ENCODE measurements at places on chromosomes 2 and 18.

GRCh38 chr2:53576166-53576565 lies 191.4 kb upstream of the CHAC2 start:
- DNase-seq: no peak

- DNase-seq: no peak
Observed at GRCh38 chr2:235860111-235860510, 308.1 kb downstream of the GBX2 start.

DNA sequence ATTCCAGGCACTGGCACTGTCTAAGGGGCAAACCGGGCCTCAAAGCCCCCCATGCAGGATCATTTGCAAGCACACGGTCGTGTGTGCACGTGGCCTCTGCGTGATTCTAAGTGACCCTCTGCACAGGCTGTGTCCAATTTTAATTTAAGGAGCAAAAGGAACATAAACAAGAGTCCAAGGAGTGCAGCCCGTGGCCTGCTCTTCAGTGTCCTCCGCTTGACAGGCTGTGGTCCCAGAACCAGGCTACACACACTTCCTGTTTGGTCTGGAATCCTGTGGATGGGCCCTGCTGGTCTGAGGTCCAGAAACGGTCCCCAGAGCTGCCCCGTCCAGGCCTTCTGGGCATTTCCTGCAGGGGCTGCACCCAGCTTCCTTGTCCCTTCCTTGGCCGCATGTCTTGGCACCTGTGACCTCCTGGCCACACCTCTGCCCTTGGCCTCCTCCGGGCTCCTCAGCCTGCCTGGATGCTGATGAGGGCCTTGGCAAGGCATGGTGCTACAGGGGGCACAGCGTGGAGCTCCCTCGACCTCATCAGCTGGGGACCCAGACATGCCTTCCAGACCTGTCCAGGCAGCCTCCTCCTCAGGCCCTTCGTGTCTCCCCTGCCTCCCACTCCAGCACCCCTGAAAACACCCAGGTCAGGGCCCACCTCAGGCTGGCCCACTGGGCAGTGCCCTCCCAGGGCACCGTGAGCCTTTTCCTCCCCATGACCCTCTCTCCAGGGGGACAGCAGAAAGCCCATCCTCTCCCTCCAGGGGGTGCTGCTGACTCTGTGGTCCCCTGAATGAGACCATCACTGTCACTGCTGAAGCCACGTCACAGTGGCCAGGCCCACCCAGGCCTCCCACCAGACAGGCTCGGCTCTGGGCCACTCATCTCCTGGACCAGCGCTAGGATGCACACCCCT lies 136.4 kb upstream of the GPC1 start:
- DNase-seq: no peak

DNA sequence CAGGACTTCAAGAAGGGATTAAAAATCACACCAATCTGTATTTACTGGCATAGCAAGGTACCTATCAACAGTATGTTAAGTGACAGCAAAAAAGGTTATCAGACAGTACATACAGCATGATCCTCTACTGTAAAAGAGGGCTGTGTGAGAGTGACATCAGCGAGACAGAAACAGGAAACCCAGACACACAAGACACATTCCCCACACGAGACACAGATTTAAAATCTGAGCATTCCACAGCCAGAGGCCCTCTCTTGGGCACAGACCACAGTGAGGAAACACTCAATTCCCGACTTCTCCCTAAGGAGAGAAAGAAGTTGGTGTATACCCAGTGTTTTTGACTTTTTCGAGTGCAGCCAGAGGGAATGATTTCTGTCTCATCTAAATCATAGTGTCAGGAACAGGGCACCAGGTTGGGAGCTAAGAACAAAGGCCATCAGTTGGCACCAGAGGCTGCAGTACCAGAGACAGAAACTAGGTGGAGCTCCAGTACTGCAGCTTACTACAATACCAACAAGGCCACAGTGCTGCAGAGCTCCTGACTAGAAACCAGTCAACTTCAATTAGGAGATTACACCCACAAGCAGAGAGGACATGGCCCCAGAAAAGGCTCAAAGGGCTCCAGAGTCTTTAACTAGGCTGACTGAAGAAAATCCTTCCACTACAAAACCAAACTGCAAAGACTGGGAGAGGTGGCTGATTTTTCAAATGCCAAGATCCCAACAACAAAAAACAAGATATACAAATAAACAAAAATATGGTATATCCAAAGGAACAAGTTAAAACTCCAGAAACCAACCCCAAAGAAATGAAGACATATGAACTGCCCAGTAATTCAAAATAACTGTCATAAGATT lies 41.0 kb downstream of the UNC50 start:
- peak; percentile 85 for DNase-seq

GRCh38 chr18:74496508-74497323 lies 553 bp downstream of the CNDP2 start:
- DNase-seq: peak; percentile 59

GRCh38 chr2:237698358-237698694 lies 70.9 kb downstream of the LRRFIP1 start:
- no peak for DNase-seq

DNA sequence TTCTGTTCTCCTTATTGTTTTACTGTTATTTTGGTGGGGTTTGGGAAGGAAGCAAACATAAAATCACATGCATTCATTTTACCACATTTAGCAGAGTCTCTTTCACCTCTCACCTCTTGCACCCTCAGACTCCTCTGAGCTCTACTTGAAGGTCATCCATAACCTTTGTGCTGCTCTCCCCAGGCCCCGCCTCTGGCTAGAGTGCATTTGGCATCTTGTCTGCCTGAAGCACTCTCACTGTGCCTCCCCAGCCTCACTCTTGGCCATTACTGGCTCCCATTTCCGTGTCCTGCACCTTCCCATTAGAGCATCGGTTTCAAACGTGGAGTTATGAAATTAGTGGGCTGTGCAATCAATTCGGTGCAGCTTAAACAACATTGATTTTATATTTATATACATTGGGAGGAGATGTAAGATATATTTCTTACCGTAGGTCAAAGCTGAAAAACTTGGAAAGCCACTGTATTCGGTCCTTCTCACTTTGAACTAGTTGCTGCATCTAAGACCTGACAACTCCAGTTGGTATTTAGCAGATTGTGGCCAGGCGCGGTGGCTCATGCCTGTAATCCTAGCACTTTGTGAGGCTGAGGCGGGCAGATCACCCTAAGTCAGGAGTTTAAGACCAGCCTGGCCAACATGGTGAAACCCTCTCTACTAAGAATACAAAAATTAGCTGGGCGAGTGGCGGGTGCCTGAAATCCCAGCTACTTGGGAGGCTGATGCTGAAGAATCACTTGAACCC lies 6.9 kb upstream of the ZFAND2B start:
- no peak for DNase-seq

DNA sequence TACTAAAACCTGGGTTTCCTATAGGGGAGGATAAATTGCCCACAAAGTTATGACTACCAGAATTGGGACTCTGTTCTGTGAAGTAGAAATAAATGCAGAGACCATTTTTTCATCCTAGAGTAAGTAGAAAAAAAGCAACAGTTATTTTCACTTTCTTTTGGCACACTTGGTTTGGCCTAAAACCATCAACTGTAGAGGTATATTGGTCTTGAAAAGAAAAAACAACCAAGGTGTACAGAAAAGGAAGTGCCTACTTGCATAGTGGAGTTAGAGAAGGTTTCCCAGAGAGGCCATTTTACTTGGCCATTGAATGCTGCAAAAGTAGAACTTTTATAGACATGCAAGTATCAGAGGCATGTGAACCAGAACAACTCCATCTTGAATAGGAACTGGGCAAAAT lies 89.4 kb upstream of the TACR1 start:
- no peak for DNase-seq

DNA sequence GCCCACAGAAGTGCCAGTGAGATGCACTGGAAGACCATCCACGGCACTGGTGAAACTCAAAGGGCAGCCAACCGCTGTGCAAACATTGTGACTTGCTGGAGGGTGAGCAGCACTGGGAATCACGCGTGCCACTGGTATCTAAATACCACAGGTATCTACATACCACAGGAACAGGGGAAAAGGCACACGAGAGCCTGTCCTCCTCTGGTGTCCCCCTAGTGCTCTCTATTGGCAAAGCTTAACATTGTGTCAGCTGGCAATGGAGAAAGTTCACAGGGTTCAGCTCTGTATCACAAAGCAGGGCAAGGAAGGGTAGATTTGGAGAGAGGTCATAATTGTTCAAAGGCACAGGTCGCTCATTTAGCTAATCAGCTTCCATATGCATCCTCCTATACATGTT lies 12.6 kb upstream of the SEC11C start:
- DNase-seq: no peak

DNA sequence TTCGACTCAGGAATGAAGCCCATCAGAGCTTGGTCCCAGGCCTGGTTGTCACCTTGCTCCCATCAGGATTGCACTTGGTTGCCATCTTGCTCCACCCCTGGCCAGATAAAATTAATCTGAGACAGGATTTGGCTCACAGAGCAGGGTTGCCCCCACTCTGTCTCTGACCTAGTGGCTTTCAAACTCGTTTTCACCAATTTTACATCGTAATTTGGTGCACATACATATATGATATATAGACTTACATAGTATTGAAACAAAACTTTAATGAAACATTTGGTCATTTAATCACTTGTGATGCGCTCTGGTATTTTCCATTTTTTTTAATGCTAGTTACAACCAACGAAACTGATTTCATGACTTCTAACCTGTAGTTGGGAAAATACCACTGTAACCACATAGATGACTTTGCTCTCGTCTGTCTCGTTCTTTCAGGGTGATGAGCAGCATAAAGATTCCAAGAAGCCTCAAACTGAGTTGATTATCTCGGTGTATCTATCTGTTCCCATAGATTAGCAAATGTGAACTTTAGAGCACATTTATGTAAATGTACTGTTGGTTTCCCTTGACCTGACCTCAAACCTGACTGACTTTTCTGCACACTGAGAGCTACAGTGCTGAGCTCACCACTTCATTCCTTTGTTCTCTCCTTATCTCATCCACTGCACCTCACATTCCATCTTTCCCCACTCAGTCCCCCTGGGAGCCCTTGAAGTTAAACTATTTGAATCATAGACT lies 30.5 kb upstream of the PLB1 start:
- DNase-seq: no peak

DNA sequence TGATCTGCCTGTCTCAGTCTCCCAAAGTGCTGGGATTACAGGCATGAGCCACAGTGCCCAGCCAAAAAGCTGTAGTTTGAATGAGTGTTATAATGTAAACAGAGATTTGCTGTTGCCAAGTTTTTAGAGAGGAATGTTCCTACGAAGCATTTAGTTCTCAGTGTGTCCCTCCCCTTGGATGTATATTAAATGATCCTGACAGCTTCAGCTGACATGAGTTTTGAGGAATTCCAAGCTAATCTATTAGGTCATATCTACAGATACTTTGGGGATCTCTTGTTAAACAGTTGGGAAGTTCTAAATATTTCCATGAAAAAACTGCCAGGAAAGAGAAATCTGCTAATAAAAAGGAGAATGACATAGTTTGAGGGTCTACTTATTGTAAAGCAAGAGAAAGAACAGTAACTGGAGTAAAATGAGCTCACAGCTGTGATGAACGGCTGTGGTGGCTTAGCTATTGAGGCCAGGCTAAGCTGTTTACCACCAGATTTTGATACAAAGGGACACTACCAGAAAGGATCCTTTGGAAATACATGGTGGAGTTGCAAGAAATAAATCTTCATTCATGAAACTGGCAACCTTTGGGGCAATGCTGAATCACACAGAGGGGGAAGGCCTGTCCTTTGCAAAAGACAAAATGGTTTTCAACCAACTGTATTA lies 2.6 kb upstream of the STON1 start:
- DNase-seq: no peak

GRCh38 chr18:6107794-6108193 lies 212.5 kb upstream of the TMEM200C start:
- DNase-seq: no peak

DNA sequence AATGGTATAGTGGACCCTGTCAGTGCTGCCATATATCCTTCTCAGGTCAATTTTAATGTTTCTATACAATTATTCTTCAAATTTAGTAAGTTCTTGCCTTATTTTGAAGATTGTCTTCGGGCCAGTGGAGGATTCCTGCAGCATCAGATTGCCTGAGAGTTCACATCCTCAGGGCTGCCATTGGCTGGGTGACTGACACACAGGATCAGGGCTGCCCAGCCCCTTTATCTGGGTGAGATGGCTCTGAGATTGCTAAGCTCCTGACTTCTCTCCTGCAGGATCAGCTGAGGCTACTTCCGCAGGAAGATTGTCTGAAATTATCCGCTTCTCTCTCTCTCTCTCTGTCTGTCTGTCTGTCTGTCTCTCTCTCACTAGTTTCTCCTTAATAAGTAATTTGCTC lies 567.4 kb downstream of the TSN start:
- DNase-seq: no peak

DNA sequence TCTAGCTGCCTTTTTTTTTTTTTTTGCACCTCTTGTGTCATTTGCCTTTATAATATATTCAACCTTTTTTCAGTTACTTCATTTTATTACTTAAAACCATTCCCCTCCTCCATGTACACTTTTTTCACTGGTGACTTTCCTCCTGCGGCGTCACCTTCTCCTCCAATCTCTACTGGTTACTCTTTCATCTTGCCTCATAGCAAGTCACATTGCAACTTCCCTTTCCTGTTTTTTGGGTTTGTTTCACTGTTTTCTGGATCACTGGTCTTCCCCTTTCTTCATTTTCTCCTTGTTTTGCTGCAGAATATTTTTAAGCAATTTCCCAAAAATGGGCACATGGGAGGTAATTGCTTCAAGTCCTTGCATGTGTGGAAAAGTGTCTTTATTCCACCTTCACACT lies 37.7 kb upstream of the GPR155 start:
- DNase-seq: no peak

DNA sequence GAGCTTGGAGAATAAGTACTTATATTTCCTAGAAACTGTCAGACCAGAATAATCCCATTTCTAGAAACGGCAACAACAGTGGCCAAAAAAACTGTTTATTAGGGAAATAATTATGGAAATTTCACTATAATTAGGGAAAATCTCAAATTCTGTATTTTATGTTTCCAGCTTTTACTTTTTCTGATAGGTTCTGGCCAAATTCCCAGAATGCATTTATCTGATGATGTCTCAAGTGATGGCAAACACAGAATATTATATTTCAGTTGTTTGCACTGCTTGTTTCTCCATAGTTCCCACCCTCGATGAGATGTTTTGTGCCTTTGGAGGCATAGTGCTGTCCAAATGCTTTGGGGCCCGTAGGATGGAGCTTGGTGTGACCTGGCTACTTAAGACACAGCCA lies 66.9 kb downstream of the AFF3 start:
- DNase-seq: no peak
